ENCODE measurements at places on chromosomes 6 and 20.

DNA sequence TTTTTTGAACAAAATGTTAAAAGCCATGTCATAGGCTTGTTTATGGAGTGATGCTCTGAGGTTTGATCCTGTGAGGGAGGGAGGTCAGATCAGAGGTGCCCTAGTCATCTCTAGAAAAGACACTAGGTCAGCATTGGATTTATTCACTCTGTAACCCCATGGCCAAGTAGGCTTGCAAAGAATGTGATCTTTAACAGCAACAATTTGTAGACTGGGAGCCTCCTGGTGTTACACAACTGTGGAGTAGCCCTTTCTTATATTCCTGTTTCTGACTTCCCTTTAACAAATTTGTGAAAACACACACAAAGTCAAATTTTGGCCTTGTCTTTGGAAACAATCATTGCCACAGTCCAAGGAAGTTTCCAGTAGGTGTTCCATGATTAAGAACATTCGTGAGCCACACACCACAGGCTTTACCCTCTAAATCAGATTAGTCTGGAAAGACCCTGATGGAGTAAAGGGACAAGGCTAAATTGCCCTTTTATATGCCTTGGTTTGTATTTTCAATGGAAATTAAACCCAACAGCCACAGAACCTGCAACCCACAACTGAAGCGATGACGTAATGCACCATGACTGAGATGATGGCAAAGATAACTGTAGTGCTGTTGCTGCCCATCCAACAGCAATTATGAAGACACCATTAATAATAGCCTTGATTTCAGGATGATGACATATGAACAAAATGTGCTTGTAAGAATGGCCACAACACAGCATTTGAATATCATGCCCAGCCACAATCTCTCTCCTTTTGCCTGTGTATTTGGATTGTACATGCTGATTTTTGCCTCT, 22.1 kb downstream of the SCP2D1 start:
- DNase-seq, result no peak

DNA sequence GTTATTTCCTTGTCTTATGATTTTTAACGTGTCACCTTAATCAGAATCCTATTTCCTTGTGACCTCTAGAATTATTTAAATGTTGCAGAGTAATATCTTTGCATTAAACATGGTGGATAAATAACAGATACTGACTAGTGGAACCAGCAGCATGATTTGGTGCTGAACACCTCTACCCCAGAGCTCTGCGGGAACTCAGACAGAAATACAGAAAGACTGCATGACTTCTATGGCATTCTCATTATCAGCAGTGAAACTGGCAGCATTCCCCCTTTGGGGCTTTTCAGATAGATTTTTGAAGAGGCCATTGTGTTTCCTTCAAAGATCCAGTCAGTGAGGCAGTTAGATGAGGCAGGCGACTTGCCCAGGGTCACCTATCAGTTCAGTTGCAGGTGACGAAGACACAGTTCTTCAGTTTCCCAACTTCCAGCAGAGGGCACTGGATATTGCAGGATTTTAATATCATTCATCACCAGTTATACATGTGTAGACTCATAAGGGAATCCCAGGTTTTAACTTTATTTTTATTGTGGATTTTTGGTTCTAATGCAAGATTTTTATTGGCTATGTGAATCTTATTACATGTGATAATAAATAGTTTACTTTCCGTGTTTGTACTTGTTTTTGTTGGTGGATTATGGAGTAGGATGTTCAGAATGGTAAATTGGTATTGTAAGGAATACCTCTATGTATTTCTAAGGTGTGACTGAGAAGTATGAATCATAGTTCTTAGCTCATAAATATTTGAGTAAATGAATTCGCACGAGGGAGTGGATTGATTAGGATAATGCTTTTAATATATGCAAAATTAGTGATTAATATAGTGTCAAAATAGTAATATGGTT, 81.3 kb downstream of the AFDN start:
- peak; percentile 13 for DNase-seq

- no peak for DNase-seq
Measured at GRCh38 chr6:28340310-28341095, 4.6 kb upstream of the ZSCAN31 start.

DNA sequence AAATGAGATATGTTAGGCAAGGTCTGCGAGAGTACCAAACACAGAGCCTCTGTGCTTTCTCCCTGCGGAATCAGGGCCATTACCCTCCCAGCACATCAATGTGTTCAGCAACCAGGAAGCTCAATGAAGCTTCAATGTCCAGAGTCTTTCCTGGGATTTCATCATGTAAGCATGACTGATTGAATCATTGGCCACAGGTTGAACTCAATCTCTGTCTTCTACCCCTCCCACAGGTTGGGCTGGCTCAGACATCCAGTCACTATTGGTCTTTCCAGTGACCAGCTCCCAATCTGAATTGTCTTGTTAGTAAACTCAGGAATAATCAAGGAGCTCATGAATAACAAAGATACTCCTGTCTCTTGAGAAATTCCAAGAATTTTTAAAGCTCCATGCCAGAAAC, 2.7 kb upstream of the DTD1 start:
- DNase-seq, result peak; percentile 23

DNA sequence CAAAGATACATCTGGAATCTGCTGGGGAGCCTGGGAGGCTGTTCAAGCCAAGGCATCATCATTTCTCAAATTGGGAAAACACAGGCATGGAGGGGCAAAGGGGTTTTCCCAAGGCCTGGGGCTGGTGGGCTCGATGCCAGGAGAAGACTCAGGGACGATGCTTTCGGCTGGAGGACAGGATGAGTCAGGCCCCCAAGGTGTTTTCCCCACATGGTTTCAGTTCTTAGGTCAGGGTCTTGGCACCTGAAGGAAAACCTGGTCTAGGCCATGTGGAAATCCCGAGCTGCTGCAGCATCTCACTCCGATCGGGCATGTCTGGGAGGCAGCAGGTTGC, 348.1 kb downstream of the CDC5L start:
- DNase-seq, result no peak

DNA sequence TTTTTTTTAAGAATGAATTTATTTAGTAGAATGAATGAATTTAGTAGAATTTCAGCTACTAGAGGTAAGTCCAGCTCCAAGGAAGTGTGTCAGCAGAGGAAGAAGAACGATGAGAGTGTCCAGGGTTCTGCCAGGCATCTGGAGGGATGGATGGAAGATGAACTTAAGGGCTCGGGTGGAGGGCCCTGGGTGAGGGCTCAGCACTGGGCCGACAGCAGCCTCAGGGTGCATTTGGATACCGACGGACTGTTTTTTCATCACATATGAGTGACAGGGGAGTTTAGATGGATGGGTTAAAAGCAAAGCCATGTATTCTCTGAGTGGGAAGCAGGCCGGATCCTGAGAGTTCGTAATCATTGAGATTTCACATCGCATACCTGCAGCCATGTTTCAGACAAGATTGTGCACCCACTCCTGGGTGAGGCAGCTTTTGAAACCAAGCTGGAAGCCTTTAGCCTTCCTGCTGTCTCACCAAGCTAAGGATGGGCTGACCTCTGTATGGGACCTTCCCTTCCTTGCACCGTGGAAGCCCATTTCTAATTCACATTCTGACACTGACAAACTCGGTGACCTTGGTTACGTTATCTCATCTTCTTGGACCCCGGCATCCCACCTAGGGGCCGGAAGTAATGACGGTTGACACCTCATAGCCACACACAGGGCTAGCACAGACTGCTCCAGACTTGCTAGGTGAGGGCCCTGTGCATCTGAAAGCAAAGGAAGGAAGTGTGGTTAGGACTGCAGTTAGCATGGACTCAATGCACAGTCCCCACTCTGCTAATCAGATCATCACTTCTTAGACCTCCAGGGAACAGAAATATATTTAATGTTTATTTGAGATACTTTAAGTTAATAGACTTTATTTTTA, 228.5 kb downstream of the SLC24A3 start:
- DNase-seq, result no peak

DNA sequence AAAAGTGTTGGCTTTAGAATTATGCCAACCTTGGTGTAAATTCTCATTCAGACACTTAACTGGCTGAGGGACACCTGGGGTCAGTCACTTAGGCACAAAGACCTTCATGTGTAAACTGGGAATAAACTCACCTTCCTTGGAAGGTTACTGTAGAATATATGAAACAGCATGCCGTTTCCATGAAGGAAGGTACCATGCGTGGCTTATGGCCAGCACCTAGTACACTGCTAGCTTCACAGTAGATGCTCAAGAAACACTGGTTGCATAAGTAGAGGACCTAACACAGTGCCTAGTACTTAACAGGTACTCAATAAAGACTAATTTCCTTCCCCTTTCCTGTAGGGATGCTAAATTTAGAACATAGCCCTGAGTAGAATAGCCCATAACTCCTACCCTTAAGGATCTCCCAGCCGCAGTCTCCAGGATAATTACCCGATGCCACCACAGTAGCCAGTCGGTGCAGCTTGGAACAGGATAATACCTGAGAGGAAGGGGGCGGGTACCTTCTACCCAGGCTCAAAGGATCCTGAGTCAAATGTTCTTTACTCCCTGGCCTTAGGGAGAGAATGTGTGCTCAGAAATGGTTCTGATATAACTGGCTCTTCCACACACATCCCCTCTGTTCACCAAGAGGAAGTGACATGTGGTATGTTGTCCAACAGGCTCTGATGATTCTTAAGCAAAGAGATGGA, 3.6 kb downstream of the BCL2L1 start:
- no peak for DNase-seq

DNA sequence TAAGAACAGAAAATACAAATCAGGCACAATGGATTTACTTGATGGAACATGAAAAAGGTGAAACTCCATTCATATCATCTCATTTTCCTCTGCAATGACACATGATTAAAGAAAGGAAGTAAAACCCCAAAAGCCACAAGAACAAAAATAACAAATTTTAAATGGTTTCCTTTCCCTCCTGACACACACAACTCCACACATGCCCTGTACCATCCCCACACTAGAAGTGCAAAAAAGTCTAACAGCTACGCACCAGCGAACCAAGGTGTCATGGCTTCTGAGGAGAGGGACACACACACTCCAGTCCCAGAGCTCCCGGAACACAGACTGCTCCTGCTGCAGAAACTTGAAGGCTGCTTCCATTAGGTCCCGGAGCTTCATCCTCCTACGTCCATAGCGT, 25.3 kb downstream of the MDN1 start:
- DNase-seq, result no peak

- DNase-seq, result no peak
Measured at GRCh38 chr20:37518606-37519507, 2.2 kb upstream of the NNAT start.

- DNase-seq, result peak; percentile 17
Measured at GRCh38 chr6:32883789-32884188, 29.8 kb downstream of the PSMB9 start.

DNA sequence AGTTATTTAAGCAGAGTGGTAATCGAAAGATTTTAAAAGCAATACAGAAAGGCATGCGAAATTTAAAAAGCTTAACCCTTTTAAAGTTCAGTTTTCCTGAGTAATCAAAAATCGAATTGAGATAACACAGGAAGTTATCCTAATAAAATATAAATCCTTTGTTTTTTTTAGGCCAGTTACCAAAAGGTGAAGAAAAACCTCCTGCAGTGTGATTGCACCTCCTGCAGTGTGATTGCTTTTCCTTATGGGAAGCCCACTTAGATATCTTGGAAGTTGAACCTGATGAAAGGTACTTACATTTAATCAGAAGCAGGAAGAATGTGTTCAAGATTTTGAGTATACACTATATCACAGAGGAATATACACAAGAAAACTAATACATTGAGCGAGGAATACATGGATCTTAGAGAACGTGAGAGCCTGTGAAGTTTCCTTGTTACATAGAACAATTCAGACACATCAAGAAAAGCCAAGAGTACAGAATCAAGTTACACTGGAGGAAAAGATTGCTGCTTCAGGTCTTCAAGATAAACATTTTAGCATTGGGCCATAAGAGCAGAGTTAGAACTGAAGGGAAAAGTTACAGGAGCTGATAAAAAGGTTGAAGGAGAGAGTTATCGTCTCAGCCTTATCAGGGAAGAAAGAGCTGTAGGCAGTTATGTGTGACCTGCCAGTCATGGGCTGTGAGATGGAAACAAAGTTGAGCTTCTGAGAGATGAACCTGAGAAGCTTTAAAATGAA, 7.7 kb upstream of the TMEM181 start:
- no peak for DNase-seq

DNA sequence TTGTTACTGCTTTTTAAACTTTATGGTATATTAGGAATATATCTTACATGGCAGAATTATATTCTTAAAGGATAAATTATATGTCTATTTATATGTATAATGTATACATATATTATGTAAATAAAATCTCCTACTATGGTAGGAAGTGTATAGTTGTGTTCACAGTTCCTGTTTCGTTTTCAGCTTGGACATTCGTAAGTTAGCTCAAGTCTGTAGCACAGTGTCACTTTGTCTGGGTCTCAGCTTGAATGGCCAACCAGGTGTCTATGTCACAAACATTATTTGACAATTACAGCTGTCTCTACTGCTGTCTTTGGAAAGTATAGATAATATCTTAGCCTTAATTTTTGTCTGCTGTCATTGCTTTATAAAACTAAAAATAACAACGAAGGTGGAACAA, 303.9 kb downstream of the CDKAL1 start:
- no peak for DNase-seq

DNA sequence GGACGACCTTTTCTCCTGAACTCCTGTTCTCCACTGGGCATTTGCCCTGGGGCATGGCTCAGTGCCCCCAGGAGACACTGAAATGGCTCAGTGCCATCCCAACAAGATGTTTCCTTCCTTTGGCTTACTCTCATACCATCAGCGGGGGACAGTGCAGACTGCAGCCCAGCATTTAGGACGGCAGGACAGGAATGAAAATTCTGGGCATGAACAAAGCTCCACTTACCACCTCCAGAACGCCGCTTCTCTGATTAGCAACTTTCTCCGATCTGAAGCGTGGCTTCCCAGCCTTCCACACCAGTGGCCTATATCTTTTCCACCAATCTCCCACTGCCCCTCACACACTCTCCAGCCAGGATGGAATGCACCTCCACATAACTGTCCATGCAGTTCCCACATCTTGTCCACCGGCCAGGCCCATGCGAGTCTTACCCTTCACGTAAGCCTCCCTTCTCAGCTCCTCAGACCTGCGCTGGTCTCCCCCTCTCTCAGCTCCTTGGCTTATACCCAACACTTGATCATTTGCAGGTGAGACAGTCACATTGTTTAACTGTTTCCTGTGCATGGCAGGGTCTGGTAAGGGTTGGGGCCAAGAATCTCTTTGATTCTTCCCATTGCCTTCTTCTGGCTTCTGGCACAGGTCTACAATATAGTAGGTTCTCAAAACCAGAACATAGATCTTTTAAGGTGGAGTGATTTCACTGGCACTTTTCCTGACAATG, 114.5 kb downstream of the FYN start:
- no peak for DNase-seq

DNA sequence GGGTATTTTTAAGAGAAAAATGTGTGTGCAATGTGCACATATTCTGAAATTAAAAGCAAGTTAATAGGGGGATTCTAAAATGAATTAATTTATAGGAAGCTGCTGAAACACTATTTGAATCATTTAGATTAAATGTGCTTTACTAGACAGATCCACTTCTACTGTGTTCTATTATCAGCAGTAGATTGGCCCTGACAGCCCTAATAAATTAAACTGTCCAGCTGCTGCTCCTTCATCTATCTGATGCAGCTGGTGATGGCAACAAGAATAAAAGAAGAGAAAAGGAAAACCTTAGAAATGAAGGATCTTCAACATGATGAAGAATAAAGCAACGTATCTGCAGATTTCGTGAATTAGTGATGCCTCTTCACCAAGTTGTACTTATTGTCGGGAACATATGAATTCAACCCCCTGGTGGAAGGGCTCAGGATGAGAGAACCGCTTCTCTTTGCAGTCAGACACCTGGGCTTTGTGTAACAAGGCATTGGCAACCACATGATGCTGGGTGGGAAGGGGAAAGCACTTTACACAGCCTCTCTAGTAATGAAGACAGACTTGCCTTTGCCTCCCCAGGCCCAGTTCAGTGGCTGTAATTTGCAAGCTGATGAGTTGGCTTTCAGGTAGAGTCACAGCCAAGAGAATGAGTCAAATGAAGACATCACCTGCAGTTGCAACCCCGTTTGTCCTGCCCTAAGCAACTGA, 94.4 kb downstream of the LAMP5 start:
- DNase-seq, result no peak
